Left renal pelvis (tissue), 4 donors: ENCODE measurements at places on chromosomes 7 and 10.
A peak's percentile ranks its signal among the peaks of the same experiment; 100 is the strongest.

GRCh38 chr7:1458683-1459511 lies at the start of gene MICALL2:
MICALL2 (minus strand) TSS chr7:1459470; CDS start chr7:1459326, 144 bp downstream.
- DNase-seq, result no peak

DNA sequence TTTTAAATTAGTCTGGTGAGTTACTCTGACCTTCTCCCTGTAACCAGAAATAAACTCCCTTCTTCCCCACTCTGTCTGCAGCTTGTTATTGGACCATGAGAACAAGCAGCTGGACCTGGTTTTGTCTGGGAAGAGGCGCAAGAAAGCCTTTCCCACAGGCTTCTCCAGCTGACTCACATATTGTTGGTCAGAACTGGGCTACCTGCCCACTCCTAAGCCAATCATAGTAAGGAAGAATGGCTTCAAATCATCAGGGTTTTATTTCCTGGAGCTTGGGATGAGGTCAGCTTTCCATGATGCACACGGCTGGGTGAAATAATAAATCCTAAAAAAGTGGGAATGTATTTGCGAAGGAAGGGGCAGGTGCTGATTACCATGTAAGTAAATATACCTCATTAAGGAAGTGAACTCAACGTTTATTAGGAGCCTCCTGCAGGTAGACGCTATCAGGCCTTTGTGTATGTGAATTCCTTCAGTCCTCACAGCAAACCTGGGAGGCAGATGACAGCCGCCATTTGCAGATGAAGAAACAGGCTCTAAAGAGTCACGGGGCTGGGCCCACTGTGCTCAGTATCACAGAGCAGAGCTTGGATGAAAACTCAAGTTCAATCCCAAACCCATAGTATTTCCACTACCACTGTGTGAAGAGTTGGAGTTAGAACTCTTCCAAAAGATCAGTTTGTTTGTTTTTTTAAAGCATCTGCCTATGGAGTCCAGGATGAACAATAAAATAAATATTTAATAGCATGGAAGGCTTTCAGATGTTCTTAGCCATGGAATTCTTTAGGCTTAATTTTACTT lies 32.8 kb downstream of the IL15RA start:
- peak; percentile 72 for DNase-seq

- DNase-seq, result no peak
Observed at GRCh38 chr7:93374345-93374940, 142.3 kb downstream of the VPS50 start.

- DNase-seq, result no peak
Observed at GRCh38 chr7:34260279-34260678, 354.9 kb downstream of the BMPER start.

DNA sequence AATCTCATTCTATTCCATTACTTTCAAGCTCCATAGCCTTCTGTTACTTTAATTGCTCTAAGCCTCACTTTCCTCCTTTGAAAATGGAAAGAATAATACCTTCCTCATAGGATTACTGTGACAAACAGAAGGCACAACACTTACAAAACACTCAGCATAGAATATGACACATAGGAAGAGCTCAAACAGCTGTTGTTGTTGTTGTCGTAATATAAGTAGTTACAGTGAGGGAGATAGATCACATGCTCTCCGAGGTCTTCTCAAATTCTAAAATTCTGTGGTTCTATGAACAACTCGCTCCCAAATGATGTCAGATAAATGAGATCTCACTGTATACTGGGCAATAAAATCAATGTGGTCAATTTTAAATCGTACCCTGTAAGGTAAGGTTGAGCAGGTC lies 1049.3 kb upstream of the C7orf33 start:
- no peak for DNase-seq

- no peak for DNase-seq
Observed at GRCh38 chr7:130372402-130373165, 7.7 kb upstream of the CPA1 start.

DNA sequence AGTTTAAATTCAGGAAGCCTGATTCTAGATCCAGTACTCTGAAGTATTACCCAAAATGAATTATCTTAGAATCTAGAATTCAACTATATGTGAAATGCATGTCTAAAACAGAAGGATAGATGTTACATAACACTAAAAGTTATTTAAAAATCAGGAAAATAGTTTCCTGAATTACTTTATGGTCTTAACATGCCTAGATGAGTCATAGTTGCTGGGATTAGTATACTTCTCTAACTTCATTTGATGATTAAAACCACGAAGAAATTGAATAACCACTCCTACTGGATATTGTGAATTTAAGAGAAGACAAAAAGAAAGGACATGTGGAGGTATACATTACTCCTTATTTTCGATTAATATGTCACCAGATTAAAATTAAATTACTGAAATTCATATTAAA lies 65.5 kb downstream of the ATAD1 start:
- DNase-seq, result no peak

DNA sequence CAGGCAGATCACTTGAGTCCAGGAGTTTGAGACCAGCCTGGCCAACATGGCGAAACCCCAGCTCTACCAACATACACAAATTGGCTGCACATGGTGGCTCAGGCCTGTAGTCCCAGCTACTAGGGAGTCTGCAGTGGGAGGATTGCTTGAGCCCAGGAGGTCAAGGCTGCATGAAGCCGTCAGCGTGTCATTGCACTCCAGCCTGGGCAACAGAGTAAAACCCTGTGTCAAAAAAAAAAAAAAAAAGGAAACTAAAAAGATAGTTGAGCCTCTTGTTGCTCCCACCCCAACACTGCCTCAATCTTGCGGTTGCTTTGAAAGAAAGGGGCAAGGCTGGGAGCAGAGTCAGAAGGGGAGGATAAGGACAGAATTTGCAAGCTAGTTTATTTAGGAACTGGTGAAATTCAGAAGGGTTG lies 69.9 kb downstream of the SYPL1 start:
- no peak for DNase-seq

DNA sequence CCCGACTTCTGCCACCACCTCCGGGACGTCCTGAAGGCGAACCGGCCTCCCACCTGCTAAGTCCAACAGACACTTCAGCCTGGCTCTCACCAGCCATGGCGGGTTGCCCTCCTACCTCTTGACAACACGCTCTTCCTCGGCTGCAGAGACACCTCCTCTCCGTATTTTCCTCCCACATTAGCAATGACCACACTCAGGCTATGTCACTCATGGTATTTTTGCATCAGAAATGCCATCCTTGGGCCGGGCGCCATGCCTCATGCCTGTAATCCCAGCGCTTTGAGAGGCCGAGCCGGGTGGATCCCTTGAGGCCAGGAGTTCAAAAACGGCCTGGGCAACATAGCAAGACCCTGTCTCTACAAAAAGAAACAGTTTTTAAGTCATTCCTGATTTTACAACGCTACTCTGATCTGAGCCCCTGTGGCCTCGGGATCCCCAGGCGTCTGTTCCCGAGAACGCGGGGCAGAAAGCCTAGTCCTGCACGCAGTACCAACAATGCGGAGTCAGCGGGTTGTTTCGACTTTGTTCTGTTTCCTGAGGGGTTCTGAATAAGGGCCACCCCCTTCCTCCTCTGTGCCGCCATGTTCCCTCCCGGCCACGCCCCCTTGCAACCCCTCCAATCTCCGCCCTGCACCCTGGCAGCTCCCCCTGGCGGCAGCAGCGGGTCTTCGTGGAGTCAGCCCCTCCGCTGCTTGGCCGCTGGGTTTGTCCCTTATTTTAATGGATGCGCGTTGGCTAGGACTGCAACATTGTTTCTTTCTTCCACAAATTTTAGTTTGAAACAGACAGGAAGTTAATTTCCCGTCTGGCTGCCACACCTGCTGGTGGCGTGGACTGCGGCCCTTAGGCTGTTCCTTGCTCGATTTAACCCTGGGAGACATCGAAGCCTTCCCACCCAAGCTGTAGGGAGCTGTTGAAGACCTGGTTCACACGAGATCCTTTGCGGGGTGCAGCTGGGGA lies 9.7 kb upstream of the ZFAND2A start:
- DNase-seq, result no peak

DNA sequence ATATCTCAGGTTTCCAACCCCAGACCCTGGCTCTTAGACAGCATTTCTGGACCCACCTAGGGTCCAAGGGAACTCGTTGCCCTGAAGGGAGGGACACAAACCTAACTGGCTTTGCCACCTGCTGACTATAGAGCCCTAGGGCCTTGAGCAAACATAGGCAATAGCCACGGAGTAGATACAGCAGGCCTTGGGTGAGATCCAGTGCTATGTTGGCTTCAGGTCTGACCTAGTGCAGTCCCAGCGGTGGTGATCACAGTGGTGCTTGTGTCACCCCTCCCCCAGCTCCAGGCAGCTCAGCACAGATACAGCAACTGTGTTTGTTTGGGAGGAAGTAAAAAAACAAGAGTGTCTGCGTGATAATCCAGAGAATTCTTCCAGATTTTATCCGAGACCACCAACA lies 9.7 kb upstream of the TNKS2 start:
- DNase-seq, result no peak

- no peak for DNase-seq
Observed at GRCh38 chr10:44806950-44807349, 104.2 kb upstream of the TMEM72 start.

DNA sequence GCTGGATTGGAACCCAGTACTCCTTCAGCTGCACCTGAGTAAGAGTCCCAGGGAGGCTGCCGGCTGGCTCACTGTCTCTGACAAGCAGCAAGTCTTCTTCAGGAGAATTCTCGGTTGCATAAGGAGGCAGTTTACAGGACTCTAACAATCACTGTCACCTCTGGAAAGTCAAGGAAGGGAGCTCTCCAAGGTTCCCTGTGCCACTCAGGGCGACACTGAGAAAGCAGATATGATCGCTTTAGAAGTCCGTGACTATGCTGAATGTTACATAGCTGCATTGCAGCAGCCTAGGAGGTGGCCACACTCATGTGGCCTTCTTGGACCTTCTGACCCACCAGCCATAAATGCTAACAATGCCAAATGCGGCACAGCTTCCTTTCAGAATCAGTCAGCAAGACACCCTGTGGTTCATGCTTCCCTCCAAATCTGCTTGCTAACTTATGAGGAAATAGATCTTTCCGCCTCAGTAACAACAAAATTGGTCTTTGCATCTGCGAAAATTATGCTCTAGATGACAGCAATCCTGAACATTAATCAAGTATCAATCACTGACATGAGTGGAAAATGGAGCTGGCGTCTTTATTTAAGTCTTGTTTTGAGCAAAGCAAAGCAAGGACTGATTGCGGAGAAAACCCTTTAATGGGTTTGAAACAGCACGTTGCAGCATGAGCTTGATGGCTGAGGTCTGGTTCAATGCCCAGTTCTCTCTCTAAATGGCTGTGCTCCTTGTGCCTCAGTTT lies 132.9 kb downstream of the ATXN7L1 start:
- DNase-seq, result no peak

GRCh38 chr7:30713392-30713791 lies 31.1 kb upstream of the CRHR2 start:
- DNase-seq, result no peak

- DNase-seq, result no peak
Observed at GRCh38 chr10:129820451-129820850, 143.6 kb downstream of the EBF3 start.

GRCh38 chr10:25390733-25391132 lies 215.9 kb downstream of the GPR158 start:
- no peak for DNase-seq

DNA sequence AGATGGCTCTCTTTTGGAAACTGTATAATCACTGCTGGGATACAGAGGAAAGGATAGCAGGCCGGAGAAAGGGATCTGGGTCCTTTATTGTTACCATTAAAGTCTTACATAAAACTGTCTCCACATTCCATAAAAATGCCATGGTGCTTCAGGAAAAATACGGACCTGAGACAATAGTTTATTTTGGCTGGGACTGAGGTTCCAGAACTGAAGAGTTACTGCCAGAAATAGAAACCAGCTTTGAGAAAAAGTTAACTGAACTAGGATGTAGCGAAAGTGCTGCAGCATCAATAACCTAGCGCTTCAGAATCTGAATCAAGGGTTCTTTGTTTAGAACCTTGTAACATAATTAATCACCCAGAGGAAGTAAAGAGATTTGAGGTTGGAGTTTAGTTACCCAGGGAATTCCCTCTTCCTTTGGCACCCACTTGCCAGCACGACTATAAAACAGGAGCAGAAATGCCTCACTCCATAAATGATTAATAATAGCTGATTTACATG lies 38.0 kb downstream of the MEOX2 start:
- DNase-seq, result no peak

- no peak for DNase-seq
Observed at GRCh38 chr10:44926751-44927351, 15.7 kb downstream of the TMEM72 start.

GRCh38 chr10:1026578-1026977 lies 919 bp upstream of the IDI2 start:
- no peak for DNase-seq

DNA sequence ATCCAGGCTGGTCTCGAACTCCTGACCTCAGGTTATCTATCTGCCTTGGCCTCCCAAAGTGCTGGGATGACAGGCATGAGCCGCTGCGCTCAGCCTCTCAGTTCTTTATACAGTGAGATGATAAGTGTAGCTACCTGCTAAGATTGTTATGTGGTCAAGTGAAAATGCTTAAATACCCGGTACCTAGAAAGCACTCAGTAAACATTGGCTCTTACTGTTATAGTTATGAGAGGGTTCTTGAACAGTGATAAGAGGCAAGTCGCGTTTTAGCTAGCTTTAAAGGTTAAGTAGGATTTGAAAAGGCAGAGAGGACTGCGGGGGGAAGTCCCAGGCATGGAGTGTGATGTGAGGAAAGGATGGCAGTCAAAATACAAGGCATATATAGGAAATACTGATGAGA lies 4.5 kb downstream of the ZKSCAN1 start:
- no peak for DNase-seq

- DNase-seq, result no peak
Observed at GRCh38 chr7:99380823-99381663, 6.5 kb downstream of the ARPC1B start.

GRCh38 chr10:30349967-30350735 lies 1.1 kb upstream of the MTPAP start:
- DNase-seq, result no peak

DNA sequence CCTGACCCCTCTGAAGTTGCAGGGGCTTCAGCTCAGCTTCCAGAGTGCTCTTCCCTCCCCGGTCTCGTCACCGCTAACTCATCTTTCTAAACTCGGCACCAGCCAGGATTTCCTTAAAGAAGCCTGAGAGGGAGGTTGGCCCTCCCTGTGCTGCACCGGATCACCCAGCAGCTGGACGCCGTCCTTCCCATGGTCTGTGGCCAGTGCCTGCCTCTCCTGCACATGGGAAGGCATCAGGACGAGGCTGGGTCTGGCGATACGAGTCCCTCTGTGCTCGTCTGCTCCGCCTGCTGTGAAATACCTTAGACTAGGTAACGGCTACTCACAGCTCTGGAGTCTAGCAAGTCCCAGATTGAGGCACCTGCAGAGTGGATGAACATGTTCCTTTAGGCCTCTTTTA lies 179.1 kb downstream of the ZMYND11 start:
- no peak for DNase-seq
